ENCODE measurements at places on chromosomes 1 and 21.

DNA sequence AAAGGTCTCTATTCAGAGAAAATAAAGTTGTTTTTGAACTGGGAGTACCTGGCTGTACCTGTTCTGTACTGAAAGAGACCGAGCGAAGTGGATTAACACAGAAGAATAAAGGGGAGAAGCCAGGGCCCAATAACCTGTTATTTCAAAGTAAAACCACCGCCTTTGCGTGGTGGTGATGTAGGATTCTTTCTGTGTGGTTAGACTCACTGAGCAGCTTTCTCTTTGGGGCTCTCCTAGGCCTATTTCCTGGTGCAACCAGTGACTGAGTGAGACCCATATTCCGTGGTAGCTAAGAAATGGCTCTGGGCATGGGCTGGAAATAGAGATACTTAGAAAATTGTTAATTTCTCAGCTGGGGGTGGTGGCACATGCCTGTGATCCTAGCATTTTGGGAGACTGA, 99.9 kb downstream of the XCL2 start:
- no peak for DNase-seq

DNA sequence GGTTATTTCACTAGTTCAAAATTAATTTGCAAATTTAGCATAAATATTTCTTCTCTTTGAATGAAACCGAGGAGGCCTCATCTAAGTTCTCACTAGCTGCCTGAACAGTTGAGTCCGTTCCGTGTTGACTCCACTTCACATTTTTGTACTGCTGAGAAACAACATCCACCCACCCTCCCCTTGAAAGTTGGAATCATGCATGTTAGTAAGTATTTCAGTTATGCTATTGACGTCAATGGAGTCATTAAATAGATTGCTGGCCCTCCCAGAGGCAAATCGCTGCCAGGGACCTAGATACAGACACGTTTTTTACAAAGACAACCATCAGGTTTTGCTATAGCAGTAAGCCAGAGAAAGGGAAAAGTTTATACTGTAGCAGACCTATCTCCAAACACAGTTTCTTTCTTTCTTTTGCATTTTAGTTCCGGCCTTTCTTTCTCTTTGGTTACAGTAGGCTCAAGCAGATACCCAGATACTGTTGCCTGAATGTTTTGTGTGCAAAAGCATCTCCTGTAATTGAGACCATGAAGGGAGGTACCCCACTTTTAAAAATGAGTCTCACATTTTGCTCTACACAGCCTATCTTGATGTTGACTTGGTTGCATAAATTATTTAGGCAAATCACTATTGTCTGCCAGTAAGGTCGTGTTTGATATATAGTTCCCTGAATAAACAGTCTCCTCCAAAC, 262.6 kb upstream of the SGIP1 start:
- DNase-seq: peak; percentile 94

DNA sequence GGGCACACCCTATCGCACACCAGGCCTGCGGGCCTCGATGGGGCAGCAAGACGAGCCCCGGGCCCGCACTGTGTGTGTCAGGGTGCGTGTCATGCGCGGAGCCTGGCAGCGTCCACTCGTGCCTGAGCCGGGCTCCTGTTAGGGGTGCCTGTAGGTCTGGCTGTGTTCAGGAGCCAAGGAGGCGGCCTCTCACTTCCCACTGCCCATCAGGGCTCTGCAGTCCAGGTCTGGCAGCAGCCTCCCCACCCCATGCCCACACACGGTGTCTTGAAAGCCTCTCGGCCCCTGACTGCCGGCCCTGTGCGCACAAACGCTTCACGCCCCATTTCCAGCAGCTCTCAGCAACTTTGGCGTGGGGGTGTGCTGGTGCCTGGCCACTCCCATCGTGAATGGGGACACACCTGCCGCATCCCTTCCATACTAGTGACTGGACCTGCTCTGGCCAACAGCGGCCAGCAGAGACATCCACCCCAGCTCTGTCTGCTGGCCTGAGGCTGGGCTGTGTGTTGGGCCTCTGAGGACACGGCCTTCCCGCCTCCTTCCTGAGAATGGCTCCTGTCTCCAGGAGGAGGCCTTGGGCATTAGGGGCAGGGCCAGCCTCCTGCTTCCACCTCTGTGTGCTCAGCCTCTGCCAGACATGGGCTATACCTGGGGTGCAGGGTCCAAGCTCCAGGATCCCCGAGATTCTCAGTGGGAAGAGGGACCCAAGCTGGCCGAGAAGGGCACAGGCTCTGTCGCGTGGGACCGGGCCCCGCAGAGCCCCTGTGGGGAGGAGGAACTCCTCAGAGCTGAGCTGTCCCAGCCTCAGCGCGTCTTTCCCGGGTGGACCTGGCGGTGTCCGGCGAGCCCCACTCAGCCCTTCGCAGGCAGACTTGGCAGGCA, 41.8 kb upstream of the ACTRT2 start:
- DNase-seq: no peak

DNA sequence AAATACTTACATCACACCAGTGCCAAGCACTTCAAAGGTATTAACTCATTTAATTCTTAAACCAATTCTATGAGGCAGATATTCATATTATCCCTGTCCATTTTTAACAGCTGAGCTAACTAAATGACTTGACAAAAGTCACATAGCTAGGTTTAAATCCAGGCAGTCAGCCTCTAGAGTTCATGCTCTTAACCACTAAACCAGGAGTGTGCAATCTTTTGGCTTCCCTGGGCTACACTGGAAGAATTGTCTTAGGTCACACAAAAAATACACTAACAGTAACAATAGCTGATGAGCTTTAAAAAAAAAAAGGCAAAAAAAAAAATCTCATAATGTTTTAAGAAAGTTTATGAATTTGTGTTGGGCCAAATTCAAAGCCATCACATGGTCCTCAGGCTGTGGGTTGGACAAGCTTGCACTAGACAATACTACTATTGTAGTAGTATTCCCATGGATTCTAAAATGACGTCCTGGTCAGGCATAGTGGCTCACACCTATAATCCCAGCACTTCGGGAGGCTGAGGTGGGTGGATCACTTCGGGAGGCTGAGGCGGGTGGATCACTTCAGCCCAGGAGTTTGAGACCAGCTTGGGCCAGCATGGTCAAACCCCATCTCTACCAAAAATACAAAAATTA, 10.0 kb downstream of the UBR4 start:
- no peak for DNase-seq

- no peak for DNase-seq
Measured at GRCh38 chr1:205772607-205773032, 2.7 kb downstream of the RAB29 start.

DNA sequence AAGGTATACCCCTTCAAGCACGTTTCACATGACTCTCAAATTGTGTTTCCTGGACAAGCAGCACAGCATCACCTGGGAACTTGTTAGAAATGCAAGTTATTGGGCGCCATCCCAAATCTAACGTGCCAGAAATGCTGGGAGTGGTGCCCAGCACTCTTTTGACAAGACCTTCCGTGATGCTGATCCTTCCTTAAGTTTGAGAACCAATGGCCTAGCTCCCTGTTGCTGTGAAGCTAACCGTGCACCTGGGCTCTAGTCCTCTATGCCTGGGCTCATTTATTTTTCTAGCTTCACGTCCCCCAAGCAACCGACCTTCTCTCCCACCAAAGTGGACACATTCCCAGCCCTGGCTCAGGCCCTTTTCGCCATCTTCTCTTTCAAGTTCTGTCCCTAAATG, 4.3 kb downstream of the BEST4 start:
- DNase-seq: no peak

DNA sequence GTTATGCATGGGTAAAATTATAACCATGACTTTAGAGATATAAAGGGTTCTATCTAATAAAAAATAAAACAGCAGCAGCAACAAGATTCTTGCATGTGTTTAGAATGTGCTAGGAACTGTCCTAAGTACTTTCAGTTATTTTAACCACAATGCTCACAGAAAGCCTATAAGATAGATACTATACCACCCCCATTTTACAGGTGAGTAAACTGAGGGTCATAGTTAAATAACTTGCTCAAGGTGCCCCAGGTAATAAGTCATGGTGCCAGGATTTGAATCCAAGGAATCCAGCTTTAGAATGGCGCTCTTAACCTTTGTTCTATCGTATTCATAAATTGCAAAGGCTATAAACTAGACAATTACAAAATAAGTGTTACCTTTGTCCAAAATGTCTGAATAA, 53.4 kb downstream of the FRRS1 start:
- no peak for DNase-seq

GRCh38 chr1:31013187-31013864, 52.2 kb downstream of the PUM1 start:
- no peak for DNase-seq

- no peak for DNase-seq
Measured at GRCh38 chr1:26820784-26821269, 5.7 kb upstream of the ZDHHC18 start.

- no peak for DNase-seq
Measured at GRCh38 chr1:213371847-213372619, 321.0 kb downstream of the RPS6KC1 start.

DNA sequence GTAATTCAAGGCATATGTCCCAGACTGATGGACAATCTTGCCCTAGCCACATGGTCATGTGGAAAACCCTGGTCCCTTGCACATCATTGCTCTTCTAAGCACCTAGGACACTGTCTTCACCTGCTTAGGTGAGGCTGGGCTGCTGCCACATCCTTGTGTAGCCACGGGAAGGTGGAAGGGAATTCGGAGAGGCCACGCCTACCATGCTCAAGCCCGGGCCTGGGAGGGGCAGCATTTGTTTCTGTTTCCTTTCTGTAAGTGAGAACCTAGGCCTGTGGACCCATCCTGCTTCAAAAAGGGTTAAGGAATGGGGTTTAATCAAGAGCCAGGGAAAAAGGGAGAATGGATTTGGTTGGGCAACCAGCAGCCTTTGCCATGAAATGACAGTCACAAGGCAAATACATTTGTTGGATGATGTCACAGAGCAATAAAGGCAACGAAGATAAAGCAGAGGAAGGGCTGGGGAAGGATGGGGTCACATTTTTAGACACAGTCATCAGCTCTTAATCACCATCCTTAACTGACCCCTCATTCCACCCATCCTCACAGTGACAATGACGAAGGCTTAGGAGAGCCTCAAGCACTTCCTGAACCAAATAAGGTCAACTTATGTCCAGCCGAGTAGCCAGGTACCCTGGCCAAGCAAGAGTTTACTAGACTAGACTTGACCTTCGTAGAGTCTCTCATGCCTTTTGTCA, 10.1 kb upstream of the LRRC38 start:
- DNase-seq: no peak

- DNase-seq: peak; percentile 95
Measured at GRCh38 chr1:91650764-91651163, 150.1 kb downstream of the CDC7 start.

DNA sequence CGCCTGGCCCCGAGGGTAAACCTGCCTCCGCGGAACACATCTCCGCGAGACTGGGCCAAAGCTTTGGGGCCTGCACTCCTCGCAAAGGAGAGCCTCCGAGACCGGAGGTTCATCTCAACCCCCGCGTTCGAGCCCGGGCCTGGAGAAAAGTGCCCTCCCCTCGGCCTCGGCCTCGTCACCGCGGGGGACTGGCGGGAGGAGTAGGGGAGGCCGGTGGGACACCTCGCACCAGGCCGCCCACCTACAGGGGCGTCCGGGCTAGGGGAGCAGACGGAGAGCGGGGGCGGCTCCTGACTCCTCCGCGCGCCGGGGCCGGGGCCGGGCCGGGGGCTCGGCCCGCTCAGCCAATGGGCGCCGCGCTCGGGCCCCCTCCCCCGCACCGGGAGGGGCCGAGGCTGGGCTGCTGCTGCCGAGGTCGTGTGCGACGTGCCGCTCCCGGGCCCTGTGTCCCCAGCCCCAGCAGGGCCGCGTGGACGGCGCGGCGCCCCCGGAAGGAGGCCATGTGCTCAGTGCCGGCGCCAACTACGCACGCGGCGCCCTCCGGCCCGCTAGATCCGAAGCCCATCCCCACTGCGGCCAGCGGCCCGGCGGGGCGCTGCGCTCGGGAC, 684 bp downstream of the SLC2A1 start:
- DNase-seq: peak; percentile 45

GRCh38 chr1:91511386-91511785, 10.7 kb downstream of the CDC7 start:
- DNase-seq: no peak

DNA sequence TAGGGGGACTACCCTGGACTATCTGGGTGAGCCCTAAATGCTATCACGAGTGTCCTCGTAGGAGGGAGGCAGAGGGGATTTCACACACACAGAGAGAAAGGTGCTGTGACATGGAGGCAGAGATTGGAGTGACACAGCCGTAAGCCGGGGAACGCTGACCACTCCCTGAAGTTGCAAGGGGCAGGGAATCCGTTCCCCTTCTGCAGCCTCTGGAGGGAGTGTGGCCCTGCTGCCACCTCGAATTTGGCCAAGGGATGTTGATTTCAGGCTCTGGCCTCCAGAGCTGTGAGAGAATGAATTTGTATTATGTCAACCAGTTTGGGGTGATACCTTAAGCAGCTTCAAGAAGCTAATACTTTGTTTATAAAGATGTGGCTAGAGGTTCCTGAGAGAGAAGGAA, 137.7 kb downstream of the ACTL8 start:
- DNase-seq: no peak

DNA sequence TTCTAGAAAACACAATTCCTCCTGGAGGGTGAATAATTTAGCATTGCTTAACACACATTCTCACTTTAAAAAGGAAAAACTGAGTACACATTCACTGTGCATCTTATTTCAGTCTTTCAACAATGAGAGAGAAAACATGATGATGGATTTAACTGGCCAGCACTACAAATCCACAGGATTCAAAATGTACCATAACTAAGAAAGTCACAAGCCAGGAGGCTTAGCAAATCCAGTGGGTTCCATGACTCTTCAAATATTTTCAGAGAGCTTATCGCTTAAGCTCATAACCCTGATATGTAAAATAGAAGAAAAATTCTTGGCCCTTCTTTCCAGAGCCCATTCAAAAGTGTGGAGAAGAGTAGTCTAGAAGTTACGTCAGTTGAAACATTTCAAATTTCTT, 820.3 kb downstream of the LTN1 start:
- DNase-seq: no peak

DNA sequence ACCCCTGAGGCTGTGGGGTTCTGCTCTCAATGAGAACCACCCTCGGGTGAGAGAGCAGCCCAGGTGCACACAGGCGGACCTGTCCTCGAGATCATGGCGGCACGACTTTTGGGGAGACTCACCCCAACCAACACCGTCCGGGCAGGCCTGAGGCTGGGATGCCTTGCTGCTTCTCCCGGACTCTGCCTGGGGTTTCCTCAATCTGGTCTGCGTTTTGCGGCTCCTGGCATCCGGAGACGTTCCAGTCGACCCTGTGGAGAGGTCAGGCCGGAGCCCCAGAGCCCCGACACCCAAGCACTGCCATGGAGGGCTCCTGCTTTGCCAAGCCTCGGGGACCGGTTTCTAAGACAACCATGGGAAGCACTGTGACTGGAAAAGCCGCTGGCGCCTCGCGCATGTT, 3879.7 kb downstream of the SRGAP2C start:
- DNase-seq: no peak

- no peak for DNase-seq
Measured at GRCh38 chr21:15653710-15654109, 76.1 kb upstream of the USP25 start.

GRCh38 chr1:234997201-234997895, 131.3 kb downstream of the TOMM20 start:
- peak; percentile 96 for DNase-seq

- DNase-seq: no peak
Measured at GRCh38 chr21:24423546-24423945, 1183.7 kb downstream of the MRPL39 start.

GRCh38 chr1:35642471-35642955, 1.2 kb upstream of the PSMB2 start:
- DNase-seq: peak; percentile 14

All from uterus (tissue), 4 donors.